ENCODE measurements at places on chromosomes 13 and 19.
A peak's percentile ranks its signal among the peaks of the same experiment; 100 is the strongest.

DNA sequence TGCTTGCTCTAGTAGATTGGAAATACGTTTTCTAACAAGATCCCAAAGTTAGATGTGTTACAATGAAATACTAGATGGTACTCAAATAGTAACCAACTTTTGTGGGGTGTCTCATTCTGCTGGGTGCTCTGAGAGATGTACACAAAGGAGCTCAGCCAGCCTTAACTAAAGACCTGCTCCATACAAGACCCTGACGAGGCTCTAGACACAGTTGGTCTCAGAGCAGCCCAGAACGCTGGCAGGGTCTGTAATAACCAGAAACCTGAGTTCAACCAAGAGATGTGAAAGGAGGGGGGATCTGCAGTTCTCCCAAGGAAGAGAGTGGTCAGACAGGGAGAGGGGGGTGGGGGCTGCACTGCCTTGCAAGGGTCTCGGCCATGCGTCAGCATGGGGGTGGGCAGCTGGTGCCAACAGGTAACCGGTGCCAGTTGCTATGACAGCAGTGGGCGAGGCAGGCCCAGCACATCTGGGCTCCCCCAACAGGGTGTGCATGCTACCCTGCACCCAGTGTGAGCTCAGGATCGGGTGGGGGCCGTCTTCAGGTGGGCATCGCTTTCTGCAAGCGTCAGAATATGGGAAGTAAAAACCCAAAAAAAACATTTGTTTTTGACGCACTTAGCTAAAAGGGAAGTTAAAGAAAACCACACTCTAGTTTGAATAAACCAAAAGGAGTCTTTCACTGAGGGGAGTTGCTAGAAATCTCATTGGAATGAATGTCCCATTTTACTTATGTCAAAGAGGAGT lies 68.0 kb upstream of the GPR183 start:
- DNase-seq: peak; percentile 84

DNA sequence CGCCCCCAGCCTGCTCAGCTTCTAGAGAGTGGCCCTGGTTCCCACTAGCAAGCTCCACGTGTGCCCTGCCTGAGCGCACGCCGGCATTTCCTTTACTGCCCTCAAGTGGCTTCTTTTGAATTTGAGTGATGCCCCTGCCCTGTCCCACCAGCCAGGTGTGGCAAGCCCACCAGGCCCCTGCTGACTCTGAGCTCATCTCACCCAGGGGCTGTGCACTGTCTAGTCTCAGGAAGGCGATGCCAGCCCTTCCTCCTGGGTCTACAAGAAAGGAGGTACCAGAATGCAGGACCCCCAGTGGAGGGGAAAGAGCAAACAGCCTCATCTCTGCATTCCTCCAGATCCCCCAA lies 17.3 kb upstream of the EPHX3 start:
- DNase-seq: no peak

DNA sequence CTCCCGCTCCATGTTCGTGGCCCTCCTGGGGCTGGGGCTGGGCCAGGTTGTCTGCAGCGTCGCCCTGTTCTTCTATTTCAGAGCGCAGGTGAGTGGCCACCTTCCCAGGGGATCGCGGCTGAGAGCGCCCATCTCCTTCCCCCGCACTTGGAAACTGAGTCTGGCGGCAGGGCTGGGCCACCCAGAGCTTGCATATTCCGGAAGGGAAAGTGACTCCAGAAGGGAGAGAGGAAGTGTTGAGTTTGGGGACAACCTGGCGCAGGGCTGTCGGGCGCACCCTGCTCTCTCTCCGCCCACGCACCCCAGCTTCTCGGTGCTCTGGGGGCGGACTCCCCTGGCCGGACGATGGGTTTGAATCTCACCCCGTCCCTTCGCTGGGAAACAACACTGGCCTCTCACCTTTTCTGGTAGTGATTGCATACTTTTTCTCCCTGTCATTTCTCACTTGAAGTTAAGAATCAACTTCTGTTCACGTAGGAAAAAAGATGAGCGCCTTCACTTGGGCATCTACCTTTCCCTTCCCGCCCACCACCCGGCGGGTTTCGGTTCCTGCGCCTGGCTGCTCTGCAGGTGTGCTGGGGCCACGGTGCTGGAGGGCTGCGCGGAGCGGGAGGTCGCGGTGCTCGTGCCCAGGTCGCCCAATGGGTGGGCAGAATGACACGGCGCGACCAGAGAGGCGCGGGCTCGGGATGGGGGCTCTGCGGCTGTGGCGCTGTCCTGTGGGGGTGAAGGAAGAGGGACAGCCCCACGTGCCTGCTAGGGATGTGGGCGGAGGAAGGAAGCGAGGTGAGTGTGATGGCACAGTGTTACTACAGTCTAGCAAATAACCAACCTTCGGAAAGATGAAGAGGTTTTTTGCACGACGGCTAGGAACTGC lies 721 bp downstream of the TNFSF11 start:
- peak; percentile 54 for DNase-seq

- DNase-seq: no peak
Measured at GRCh38 chr13:102978168-102978567, 88.0 kb downstream of the SLC10A2 start.

DNA sequence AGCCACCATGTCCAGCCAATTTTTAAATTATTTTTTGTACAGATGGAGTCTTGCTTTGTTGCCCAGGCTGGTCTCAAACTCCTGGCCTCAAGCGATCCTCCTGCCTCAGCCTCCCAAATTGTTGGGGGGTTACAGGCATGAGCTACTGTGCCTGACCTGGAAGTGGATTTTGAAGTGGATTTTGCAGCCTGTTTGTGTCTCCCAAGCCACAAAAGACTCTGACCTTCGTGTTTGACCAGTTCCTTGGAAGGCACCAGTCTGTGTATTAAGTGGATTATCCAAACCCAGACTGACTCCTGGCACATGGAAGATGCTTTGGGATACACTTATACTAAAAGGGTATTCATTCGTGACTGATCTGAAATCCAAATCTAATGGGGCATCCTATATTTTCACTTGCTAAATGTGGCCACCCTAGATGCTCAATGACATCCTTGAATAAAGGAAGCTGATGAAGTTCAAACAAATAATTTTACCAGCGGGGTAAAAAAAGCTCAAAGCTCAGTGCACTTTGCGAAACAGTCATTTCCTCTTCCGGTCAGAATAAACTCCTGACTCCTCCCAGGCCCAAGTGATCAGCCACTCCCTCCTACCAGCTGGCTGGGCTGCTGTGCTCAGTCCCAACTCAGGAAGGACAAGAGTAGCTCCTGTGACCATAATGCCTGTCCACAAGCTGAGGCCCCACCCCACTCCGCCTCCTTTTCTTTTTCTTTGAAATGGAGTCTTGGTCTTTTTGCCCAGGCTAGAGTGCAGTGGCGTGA lies 32.6 kb upstream of the GATAD2A start:
- DNase-seq: peak; percentile 39

- DNase-seq: no peak
Measured at GRCh38 chr13:98507282-98507797, 69.6 kb downstream of the STK24 start.

DNA sequence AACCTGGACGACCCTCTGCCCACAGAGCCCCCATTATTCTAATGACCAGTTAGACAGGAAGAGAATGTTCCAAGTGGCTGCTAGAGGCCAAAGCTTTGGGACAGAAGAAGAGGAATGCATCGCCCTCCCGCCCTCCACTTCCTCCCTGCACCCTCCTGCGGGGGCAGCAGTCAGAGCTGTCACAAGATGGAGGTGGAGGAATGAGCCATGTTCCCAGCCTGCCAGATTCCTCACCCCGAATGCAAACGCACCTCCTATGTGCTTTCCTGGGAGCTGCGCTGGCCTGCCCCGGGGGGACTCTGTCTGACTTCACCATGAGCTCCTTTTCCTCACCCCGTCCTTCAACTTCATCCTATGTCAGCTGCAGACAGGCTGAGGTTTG lies 1.7 kb downstream of the YJEFN3 start:
- no peak for DNase-seq

DNA sequence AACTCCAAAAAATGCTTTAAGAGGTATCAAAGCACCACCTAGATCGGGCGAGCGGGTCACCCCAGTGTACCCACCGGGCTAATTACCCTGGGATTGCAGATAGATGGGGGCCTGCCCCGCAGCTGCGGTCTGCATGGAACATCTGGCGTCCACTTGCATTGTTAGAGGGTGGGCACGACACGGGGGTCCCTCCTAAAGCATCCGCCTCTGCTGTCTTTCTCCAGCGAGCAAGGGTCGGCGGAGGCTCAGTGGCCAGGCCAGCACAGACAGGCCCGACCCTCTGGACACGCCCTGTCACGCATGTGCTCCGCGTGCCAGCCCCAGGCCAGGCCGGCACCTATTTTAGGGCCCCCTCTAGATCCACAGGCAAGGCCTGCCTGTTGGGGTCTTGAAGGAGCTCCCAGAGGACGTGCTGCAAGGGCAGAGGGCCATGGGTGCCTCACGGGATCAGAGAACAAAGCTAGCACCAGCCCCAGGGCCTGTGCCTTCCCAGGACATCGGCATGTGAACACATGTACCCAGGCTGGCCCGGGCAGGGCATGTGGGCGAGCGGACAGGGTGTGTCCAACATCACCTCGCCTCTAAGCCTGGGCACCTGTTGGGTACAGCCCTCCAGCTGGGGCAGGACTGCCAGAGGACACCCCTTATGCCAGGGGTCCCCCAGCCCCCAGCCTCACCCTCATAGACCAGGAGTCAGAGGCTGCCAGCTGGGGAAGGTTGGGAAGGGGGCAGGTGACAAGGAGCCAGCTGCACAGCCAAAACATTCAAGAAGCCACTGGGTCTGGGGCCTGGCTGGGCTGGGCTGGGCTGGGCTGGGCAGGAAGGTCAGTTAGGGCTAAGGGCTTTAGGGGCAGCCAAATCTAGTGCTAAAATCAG lies 35.6 kb upstream of the NANOS3 start:
- DNase-seq: no peak

DNA sequence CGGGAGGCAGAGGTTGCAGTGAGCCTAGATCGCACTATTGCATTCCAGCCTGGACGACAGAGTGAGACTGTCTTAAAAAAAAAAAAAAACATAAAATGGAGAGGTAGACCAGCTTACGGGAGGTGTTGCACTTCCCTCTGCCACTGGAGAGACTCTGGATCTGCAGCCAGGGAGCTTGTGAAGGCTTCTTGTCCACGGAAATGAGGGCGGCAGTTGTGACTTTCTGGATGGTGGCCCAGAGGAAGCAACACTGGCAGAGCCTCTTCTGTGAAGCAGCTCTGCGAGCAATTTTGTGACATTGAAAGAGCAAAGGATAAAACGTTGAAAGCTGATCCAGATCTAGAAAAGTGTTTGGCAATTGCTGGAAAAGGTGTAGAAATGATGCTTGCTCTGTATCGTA lies 10.4 kb downstream of the SPINT2 start:
- no peak for DNase-seq

DNA sequence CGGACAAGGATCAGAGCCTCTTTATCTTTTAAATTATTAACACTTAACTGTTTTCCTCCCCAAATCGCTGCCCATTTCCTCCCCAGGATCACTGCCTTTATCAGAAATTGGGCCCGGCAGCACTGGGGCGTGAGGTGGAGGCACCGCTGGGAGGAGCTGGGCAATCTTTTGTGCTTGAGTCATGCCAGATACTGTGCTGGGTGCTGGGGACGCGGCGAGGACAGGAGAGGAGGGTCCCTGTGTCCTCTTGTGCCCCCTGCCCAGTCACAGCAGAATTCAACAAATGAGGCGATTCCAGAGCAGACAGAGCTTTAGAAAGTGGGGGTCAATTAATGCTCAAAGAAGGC lies 347.8 kb downstream of the ZNF536 start:
- no peak for DNase-seq

GRCh38 chr13:98975822-98976261 lies 2.0 kb downstream of the DOCK9 start:
- no peak for DNase-seq

DNA sequence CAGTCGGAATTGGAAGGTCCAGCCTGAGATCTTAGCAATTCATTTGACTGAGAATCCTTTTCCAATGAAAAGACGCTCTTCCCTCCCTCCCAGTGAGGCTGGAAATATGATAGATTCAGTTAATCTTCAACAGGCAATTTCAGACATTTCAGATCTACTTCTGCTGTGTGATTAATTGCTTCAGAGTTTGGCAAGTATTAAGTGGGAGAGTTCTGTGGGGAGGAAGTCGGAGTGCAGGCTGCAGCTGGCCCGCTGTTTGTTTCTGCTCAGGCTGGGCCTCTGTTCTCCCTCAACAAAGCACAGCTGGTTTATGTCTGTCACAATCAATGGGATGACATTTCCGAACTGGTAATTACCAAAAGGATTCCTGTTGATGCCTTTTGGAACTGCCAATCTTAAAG lies 178.2 kb downstream of the NDFIP2 start:
- no peak for DNase-seq

- DNase-seq: no peak
Measured at GRCh38 chr13:106139377-106139776, 396.1 kb downstream of the EFNB2 start.

DNA sequence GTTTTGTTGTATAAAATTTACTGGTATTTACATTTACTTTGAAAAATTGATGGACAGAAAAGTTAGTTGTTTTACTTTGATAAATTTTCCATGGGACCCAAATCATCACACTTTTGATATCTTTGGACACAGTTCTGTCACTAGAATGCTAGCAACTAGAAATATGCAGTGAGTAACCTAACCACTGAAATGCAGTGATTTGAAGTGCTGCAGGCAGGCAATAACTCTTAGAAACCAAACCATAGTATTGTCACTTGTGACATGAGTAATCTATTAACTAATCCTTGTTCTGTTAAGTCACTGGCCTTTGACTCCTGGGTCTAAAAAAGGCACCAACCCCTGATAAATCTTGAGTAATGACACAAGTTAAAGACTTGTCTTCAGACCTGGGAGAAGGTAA lies 620.0 kb upstream of the ATXN8OS start:
- no peak for DNase-seq

DNA sequence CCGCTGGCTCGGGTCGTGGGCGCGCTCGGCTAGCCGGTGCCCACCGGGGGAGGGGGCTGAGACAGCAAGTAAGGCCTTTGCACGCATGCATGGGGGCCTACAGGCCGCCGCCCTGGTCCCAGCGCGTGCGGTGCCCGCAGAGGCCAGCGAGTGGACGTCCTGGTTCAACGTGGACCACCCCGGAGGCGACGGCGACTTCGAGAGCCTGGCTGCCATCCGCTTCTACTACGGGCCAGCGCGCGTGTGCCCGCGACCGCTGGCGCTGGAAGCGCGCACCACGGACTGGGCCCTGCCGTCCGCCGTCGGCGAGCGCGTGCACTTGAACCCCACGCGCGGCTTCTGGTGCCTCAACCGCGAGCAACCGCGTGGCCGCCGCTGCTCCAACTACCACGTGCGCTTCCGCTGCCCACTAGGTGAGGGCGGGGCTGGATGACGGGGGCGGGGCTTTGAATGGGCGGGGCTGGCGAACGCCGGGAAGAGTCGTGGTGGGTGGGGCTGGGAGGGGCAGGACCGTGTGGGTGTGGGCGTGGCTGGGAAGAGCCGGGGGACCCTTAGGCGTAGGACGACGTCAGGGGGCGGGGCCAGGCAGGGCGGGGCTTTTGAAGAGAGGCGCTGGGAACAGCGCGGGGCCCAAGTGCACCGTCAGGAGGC lies 2.1 kb downstream of the CILP2 start:
- DNase-seq: peak; percentile 41

DNA sequence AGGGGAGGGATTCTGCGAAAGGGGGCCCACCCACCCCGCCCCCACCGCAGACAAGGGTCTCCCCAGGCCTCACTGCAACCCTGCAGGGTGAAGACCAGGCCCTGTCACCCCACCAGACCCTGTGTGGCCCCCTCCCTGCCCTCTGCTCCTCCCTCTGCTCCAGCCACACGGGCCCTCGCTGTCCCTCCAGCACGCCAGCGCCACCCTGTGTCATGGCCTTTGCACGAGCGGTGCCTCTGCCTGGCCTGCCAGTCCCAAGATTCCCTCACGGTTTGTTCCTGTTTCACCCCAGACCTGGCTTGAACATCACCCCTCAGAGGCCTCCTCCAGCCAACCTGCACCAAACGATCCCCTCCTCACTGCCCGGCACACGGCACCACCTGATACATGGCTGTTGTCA lies 27.3 kb downstream of the PIP5K1C start:
- no peak for DNase-seq

All from stimulated activated naive B cell treated with anti-CD40 and anti-IgM and Interleukin-4, amounts not matched to agents 10 μg/mL and 1 μg/mL and 100 μg/mL, for 72 hours (primary cell).